ENCODE measurements at places on chromosomes 5 and 9.

DNA sequence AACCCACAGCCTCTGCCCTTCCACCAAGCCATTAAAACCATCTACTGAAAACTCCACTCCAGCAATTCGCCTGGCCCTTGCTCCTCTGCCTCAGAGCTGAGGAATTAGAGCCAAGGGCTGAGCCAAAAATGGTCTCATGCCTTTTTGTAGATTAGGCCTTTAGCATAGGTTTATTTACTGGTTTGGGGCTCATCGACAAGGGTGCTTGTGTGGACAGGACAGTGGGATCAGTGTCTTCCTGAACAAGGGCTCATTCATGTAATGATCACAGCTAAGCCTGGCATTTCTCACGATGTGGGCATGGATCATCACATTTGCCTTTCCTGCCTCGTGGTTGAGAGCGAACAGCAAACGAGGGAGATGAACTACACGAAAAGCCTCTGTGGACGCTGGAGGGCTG, 59.2 kb upstream of the PHF24 start:
- no peak for DNase-seq

DNA sequence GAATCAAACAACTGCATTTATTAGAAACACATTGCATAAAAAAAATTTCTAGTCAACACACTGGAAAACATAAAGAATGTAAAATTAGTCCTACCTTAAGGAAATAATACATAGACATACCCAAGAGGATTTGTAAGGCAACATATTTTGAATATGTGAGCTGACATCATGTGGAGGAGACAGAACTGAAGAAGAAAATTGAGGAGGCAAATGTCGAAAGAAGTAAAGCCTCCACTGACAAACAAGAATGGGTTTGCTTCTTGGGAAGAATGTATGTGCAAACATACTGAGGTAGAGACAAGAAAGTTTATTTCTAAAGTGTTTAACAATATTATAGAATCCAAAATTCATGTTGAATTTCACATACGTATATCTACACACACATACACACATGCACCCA, 363.0 kb upstream of the PDE4D start:
- no peak for DNase-seq

DNA sequence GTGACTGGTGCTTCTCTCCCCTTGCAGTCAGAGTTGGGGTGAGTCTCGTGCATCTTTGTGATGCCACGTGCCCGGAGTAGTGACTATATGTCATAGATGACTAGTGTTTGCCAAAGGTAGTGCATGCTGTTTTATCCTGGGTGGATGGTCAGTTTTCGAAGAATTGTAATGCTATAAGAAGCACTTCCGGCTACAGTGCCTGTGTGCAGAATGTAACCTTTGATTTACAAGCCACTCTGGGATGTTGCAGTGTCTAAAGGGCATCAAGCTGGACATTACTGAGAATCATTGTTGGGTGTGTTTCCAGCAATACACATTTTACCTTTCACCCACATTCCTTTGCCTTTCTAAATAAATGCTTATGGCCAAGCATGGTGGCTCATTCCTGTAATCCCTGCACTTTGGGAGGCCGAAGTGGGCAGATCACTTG, 16.7 kb downstream of the MVB12B start:
- no peak for DNase-seq

GRCh38 chr9:74765481-74765971, 122.2 kb downstream of the TRPM6 start:
- no peak for DNase-seq

DNA sequence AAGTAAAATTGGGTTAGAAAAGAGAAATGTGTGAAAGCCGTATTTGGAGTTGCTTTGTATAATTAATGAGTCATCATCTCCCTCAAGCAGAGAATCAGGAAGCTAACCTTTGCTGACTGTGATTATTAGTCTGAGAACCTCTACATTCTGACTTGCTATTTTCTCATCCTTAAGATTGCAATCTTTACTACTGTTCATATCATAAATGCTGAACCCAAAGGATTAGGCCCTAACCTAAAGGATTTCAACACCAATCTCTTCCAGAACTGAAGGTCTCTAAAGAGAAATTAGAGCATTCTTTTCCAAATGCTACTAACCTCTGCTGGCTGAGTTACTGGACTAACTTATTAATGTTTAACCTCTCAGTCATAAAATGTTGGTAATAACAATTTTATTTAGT, 538.1 kb upstream of the MEF2C start:
- DNase-seq, result no peak
